ENCODE measurements at places on chromosomes 12 and 14. TPM values are rescaled to one million over a fixed set of nuclear protein-coding genes. Genes with fewer than 3 reads are reported as not detected.

The C14orf39 gene
- total RNA-seq = not detected

The CCDC38 gene
- 0.18 TPM for total RNA-seq

The KRT79 gene
- 0.58 TPM for total RNA-seq

The ENDOU gene
- total RNA-seq = not detected

The C3AR1 gene
- 66.4 TPM for total RNA-seq

The TEX52 gene
- total RNA-seq = not detected

The CCDC184 gene
- total RNA-seq = 0.73 TPM

The GARIN6 gene
- not detected for total RNA-seq

The OVCH1 gene
- total RNA-seq = 0.20 TPM

The SMCO2 gene
- total RNA-seq = not detected

The PLEKHG3 gene
- 31.9 TPM for total RNA-seq

The FOXN4 gene
- not detected for total RNA-seq

Measured in left lung (tissue), 14 donors.